Testis (tissue), 5 donors: ENCODE measurements at places on chromosomes 4 and X. TPM values are rescaled to one million over a fixed set of nuclear protein-coding genes. Genes with fewer than 3 reads are reported as not detected.
A peak's percentile ranks its signal among the peaks of the same experiment; 100 is the strongest.

Gene NEK1
- 25.5 TPM for total RNA-seq

Gene PLAC8
- 1.3 TPM for total RNA-seq

Gene SSX2B
- 37.5 TPM for total RNA-seq

- DNase-seq: peak; percentile 53
Measured at GRCh38 chr4:128600410-128600809, 209.1 kb upstream of the JADE1 start.

DNA sequence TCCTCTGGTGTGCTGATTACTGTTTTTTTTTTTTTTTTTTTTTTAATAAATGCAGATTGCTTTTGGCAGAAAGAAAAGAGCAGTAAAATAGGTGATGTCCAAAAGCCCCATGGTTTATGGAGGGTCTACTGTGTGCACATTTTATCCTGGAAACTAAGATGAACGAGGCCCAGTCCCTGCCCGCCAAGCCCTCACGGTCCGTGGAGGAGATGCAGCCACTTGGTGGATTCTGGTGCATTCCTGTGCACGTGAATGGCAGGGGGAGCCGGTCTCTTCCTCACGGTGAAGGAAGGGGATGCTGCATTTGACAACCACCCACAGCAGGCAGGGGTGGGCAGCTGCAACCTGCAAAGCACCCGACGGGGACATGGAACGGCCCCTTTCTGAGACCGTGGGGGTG, 100.2 kb upstream of the AFAP1 start:
- DNase-seq: no peak

- DNase-seq: no peak
Measured at GRCh38 chr4:108763226-108763593, 357 bp upstream of the ETNPPL start.

- DNase-seq: no peak
Measured at GRCh38 chrX:151510203-151510602, 53.3 kb upstream of the PASD1 start.
